ENCODE measurements at places on chromosomes 12 and 14. TPM values are rescaled to one million over a fixed set of nuclear protein-coding genes. Genes with fewer than 3 reads are reported as not detected.

DNA sequence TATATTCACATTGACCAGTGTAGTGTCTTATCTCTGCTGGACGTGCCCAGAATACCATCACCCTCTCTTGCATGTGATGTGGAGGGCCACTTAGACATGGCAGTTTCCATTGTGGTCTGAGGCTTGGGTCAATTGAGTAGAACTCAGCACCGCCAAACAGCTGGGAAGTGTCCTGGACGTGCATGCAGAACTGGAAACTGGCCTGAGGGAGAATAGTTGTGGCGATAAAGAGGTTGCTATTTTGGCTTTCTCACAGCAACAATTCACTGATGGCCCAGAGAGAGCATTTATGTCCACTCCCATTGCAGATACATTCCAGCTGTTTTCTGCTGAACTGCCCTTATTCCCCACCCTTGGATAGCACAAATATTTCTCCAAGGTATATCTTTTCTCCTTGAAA lies 210.1 kb upstream of the DAAM1 start:
- H3K27me3 ChIP-seq: no peaks in the 10 kb centered on the region
- no peak overlapping the region for H3K27ac ChIP-seq
- H3K4me1 ChIP-seq: peaks cover 44% of the 10 kb centered on the region
- no peak for DNase-seq

DNA sequence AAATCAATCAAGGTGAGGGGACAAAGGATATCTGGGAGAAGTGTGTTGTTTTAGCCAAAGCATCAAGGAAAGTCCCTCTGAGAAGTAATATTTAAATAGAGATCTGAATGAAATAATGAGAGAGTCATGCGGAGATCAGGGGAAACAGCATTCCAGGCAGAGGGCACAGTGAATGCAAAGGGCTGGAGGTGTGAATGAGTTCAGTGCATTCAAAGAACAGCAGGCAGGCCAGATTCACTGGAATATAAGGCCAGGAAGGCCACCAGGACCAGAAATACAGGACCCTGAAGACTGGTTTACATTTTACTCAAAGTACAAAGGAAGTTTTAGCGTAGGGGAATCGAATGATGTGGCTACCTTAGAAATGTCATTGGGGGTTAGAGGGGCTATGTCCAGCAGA lies 436.2 kb upstream of the TMEM132C start:
- H3K27ac ChIP-seq: no peak overlapping the region
- H3K36me3 ChIP-seq: no peaks in the 10 kb centered on the region
- no peaks in the 10 kb centered on the region for H3K4me1 ChIP-seq
- H3K27me3 ChIP-seq: peaks cover 14% of the 10 kb centered on the region

- H3K27me3 ChIP-seq: peaks cover 4% of the 10 kb centered on the region
- no peaks in the 10 kb centered on the region for H3K36me3 ChIP-seq
- H3K27ac ChIP-seq: no peak overlapping the region
- H3K4me1 ChIP-seq: peaks cover 39% of the 10 kb centered on the region
Observed at GRCh38 chr14:100818221-100818699, 7.7 kb upstream of the MEG3 start.

Gene LRCOL1
- total RNA-seq: not detected

- H3K4me1 ChIP-seq: no peaks in the 10 kb centered on the region
- DNase-seq: no peak
- H3K27me3 ChIP-seq: no peaks in the 10 kb centered on the region
- no peak overlapping the region for H3K27ac ChIP-seq
- H3K4me3 ChIP-seq: no peak overlapping the region
- peaks cover 10% of the 10 kb centered on the region for H3K36me3 ChIP-seq
Observed at GRCh38 chr12:116838365-116838764, 42.9 kb downstream of the HRK start.

DNA sequence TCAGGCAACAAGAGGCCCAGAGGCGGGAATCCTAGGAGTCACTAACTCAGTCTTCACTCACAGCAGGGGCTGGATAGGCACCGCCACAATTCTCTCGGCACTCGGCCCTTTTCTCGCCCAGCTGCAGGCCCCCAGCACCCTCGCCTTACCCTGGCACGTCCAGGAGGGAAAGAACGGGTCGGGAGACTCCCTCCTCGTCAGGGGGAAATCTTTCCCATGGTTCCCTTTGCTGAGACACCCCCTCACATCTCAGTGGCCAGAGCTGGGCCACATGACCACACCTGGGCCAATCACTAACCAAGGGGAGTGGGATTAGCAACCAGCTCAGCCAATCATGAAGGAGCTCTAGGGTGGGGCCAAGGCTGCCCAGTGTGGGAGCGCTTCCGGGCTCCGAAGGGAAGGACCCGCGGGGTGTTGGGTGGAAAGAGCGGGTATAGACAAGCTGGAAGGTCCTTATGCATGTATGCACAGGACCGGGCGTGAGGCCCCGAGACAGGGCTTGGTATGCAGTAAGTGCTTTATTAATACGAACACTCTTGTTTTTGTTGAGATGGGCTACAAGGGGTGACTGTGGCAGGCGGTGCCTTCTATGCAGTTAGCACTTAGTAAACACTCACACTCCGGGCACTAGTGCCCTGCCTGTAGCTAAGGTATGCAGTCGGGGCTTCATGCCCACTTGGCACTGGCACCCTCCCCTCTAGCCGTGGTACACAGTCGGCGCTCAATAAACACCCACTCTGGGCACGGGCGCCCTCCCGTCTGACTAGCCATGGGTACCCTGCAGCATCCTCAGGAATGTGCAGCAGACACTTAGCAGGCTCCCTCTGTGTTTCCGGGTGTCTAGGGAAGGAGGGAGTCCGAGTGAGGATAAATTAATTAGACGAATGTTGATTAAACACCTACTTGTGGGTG lies 40.3 kb downstream of the ADGRD1 start:
- H3K4me3 ChIP-seq: no peak overlapping the region
- no peak for DNase-seq

GRCh38 chr12:101769865-101770264 lies 30.6 kb upstream of the SYCP3 start:
- H3K4me1 ChIP-seq: peaks cover 8% of the 10 kb centered on the region
- no peak overlapping the region for H3K27ac ChIP-seq
- no peak overlapping the region for H3K4me3 ChIP-seq
- no peak for DNase-seq
- H3K36me3 ChIP-seq: peaks cover 7% of the 10 kb centered on the region
- H3K27me3 ChIP-seq: no peaks in the 10 kb centered on the region
